ENCODE measurements at places on chromosomes 16 and 17.

DNA sequence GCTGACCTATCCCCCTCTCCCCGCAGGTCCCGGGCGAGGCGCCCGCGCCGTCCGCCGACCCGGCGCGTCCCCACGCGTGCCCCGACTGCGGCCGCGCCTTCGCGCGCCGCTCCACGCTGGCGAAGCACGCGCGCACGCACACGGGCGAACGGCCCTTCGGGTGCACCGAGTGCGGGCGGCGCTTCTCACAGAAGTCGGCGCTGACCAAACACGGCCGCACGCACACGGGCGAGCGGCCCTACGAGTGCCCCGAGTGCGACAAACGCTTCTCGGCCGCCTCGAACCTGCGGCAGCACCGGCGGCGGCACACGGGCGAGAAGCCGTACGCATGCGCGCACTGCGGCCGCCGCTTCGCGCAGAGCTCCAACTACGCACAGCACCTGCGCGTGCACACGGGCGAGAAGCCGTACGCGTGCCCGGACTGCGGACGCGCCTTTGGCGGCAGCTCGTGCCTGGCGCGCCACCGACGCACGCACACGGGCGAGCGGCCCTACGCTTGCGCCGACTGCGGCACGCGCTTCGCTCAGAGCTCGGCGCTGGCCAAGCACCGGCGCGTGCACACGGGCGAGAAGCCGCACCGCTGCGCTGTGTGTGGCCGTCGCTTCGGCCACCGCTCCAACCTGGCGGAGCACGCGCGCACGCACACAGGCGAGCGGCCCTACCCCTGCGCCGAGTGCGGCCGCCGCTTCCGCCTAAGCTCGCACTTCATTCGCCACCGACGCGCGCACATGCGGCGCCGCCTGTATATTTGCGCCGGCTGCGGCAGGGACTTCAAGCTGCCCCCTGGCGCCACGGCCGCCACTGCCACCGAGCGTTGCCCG is 10.3 kb downstream of the ZNF771 start:
- peak; percentile 81 for DNase-seq

DNA sequence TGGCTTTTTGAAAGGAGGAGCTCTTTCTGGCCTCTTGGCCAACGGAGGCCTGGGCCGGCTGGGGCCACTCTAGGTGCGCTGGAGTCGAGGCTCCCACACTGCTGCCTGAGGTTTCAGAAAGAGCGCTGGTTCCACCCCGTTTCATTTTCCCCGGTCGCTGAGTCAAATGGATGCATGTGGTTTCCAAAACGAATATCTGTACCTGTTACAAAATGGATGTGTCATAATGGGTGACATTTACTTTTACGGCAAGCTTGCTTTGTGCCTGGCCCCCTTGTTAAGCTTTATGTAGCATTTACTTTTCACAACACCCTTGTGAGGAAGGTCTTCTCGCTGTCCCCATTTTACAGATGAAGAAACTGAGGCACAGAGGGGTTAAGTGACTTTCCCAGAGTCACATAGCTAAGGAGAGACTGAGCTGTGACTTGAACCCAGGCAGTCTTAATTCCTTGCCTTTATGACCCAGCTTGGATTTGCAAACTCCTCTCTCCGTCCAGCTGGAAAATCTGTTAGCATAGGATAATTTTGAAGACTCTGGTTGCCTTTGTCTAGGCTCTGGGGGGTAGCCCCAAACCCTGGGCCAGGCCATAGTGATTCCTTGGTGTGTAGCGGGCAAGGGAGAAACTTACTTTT is 10.6 kb downstream of the KSR1 start:
- DNase-seq: peak; percentile 55

DNA sequence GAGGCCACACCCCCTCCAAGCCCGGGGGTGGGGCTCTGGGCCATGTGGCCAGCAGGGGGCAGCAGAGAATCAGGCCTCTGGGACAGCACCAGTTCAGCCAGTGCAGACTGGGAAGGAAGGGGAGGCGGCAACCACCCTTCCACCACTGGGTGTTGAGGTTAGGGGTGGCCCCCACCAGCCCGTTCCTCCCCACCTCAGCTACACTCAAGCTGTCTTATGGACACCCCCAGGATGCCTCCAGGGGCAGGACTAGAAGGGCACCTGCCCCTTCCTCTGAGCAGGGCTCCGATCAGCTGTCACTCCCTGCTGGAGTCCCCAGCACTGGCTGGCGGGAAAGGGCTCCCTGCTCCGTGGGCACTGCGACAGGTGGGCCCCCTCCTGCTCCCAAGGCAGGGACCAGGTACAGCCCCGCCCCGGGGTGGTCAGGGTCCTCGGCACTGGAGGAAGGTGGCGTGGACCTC is 21.8 kb downstream of the KATNB1 start:
- peak; percentile 90 for DNase-seq

- no peak for DNase-seq
Measured at GRCh38 chr17:40506786-40507185, 5.4 kb upstream of the TNS4 start.

DNA sequence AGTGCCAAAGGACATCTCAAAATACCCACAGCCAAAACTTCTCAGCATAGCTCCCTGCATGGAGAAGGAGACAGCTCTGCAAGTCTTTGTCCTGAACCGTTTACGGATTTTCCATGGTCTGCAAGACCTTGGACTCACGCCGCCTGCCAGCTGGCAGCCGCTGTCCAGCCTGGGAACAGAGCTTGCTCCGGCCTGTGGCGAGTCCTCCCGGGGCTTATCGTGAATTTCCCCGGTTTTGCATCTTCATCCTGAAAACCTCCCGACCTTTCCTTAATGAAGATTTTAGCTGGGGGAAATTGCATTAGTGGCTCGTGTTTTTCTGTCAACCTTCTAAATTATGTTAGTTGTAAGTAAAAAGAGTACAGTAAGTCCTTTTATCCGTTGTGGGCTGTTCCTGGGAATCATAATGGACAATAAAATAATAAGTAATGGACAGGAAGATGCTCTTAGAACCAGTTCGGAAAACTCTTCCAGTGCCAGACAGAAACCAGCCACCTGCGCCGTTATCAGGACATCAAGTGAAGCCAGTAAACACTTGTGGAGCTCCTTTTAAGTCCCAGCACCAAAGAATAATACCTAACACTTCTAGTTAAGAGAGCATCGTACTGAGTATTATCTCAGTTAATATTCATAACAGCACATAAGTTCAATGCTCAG is 112.4 kb upstream of the NOL11 start:
- no peak for DNase-seq

DNA sequence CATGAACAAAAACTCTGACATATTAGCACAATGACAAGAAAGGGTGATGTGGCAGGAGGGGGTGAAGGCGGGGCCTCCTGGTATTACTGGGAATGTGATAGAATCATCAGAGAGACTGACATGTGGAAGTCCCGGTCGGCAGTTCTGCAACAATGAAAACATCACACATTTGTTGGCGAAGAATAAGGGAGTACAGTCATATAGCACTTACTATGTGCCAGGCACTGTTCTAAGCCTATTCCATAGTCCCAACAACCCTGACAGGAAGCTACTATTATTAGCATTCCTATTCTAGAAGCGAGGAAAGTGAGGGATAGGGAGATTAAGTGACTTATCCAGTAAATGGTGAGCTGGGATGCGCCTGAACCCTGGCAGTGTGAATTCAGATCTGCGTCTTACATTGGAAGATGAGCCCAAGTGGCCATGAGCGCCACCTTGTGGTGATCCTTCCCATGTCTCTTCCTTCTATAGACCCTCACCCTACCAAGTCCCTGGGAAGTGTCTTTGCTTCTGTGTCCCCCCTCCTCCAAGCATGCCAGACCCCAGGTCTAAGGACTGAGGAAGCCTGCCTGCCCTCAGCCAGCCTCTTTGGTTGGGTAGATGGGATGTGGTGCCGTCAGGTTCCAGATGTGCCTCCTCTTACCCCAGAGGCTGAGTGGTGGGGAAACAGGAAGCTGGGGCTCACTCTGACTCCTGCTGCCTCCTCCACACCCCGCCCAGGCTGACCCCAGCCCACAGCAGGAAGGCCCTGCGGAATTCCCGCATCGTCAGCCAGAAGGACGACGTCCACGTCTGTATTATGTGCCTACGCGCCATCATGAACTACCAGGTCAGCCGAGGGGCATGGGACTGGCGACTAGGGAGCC is 14.0 kb downstream of the FMNL1 start:
- peak; percentile 75 for DNase-seq

All from stimulated activated CD4-positive, alpha-beta T cell treated with anti-CD3 and anti-CD28 coated beads, Interleukin-1b, Interleukin-23, amount 100 ng/mL, for 4 hours (primary cell).